ENCODE measurements at places on chromosomes 1 and 21. TPM values are rescaled to one million over a fixed set of nuclear protein-coding genes. Genes with fewer than 3 reads are reported as not detected.

Gene OR2M5
- total RNA-seq: not detected

Gene NRDC
- 175 TPM for total RNA-seq

Gene PRKCZ
- 2.5 TPM for total RNA-seq

Gene GPR52
- total RNA-seq: 3.0 TPM

Gene SH2D5
- 0.23 TPM for total RNA-seq

Gene EPHA8
- not detected for total RNA-seq

DNA sequence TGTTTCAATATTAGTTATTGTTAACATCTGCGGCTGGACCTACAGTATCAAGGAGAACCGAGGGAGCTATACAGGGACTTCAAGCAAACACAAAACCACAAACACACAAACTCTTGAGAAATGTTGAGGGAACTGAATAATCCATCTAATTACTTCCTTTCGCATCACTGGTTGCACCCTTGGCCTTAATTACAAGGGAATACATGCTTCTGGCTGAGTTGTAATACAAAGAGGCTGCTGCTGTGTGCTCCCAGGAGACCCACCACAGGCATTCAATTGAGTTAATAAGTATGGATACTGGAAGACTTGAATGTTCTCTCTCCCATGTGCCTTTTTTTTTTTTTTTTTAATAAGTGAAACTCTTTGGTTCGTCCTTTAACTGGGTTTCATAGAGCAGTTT lies 16.8 kb upstream of the SMYD2 start:
- H3K36me3 ChIP-seq: no peaks in the 10 kb centered on the region
- H3K27ac ChIP-seq: no peak overlapping the region
- H3K4me1 ChIP-seq: peaks cover 14% of the 10 kb centered on the region
- peaks cover 48% of the 10 kb centered on the region for H3K27me3 ChIP-seq
- no peak overlapping the region for H3K4me3 ChIP-seq

GRCh38 chr1:81804312-81804711 lies 3.6 kb downstream of the ADGRL2 start:
- H3K36me3 ChIP-seq: no peaks in the 10 kb centered on the region
- peaks cover 52% of the 10 kb centered on the region for H3K27me3 ChIP-seq
- no peak for DNase-seq

DNA sequence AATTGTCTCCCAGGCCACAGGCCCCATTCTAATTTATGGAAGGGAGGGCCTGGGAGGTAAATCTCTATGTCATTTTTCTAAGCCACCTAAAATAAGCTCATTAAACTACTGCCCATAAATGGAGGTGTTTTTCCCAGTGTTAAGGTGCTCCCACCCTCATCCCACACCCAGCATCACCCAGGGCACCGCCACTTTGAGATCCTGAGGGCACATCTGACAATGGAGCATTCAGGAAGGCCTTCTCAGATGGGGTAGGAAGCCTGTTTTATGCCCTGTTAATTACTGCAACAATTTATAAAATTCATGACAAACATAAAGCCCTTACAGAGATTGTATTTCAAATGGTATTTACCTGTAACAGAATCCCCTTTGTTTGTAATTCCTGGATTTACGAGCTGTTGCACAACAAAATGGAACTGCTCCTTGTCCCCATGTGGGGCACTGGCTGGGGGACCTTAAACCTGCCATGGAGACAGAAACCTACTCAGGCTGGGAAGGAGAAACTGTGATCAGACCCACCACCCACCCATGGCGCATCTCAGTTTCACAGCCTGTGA lies 319.5 kb upstream of the USP24 start:
- no peaks in the 10 kb centered on the region for H3K36me3 ChIP-seq
- no peak overlapping the region for H3K4me3 ChIP-seq
- no peaks in the 10 kb centered on the region for H3K27me3 ChIP-seq
- H3K27ac ChIP-seq: no peak overlapping the region

DNA sequence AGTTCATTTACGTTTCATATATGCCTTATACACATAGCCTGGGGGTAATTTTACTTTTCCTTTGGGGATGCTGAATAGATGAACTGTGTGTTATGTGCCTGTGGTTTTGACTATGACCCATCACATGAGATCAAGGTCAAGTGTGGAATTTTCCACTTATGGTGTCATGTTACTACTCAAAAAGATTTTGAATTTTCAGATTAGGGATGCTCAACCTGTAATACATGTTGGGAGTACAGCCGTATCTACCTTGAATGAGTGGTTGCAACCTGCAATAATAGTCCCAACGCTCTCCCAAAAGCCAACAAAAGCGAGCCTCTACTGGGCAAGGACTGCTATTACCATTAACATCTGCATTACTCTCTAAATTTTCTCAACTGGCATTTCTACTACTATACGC lies 68.5 kb upstream of the SDC3 start:
- H3K27me3 ChIP-seq: no peaks in the 10 kb centered on the region
- peak overlapping the region; percentile 75 for H3K27ac ChIP-seq
- DNase-seq: no peak
- H3K4me3 ChIP-seq: no peak overlapping the region
- H3K4me1 ChIP-seq: peaks cover 32% of the 10 kb centered on the region

- H3K4me1 ChIP-seq: no peaks in the 10 kb centered on the region
- no peak for DNase-seq
- H3K27ac ChIP-seq: no peak overlapping the region
- no peak overlapping the region for H3K4me3 ChIP-seq
- no peaks in the 10 kb centered on the region for H3K27me3 ChIP-seq
Measured at GRCh38 chr1:160225345-160225744, 20.2 kb downstream of the PEA15 start.

- no peaks in the 10 kb centered on the region for H3K4me1 ChIP-seq
- DNase-seq: no peak
- H3K27ac ChIP-seq: no peak overlapping the region
- H3K4me3 ChIP-seq: no peak overlapping the region
- no peaks in the 10 kb centered on the region for H3K27me3 ChIP-seq
- peaks cover 2% of the 10 kb centered on the region for H3K36me3 ChIP-seq
Measured at GRCh38 chr21:26124421-26124833, 46.1 kb downstream of the APP start.
